ENCODE measurements at places on chromosomes 2 and 18.

GRCh38 chr2:147373800-147374422 is 470.9 kb upstream of the ACVR2A start:
- DNase-seq = no peak

GRCh38 chr2:42924418-42924886 is 132.1 kb upstream of the HAAO start:
- no peak for DNase-seq

DNA sequence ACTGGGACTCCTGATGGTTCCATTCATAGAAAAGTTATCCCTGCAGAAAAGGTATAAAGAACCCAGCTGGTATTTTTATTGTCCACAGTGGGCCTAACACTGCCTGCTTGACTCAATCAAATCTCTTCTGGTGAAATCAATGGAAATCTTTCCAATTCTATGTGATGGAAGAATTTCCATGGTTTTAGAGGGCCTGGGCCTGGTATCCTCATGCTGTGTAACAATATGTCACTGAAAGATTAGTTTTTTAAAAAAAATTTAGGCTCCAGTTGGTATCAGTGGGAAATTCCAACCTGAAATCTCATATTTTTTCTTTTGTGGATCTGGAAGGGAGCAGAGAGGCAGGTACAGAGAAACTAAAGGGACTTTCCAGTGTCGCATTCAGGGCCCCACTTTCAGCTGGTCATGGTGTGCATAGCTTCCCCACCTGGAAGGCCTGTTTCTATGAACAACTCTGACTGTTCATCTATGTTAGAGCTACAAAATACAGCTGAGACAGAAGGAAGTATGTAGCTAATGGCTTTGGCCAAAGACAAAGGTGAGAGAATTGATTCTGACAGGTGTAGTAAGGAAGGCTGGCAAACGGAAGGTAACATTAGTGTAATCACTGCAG is 20.9 kb downstream of the NEB start:
- no peak for DNase-seq

GRCh38 chr2:136796339-136796738 is 31.0 kb downstream of the THSD7B start:
- DNase-seq = no peak

DNA sequence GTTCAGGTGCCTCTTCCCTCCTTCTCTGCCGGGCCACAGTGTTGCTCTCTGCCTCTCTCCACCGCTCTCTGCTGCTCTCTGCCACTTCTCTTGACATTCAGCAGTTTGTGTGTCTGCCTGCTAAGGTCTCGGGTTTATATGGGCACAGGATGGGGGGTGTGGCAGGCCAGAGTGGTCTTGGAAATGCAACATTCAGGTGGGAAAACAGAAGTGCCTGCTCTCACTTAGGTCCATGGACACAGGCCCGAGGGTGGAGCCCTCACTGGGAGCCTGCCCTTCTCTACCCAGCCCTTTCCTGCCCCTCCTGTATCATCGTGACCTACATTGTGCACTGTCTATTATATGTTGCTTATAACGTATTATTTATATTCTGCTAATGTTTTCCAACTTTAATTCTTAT is 120.8 kb upstream of the TMEM18 start:
- no peak for DNase-seq

DNA sequence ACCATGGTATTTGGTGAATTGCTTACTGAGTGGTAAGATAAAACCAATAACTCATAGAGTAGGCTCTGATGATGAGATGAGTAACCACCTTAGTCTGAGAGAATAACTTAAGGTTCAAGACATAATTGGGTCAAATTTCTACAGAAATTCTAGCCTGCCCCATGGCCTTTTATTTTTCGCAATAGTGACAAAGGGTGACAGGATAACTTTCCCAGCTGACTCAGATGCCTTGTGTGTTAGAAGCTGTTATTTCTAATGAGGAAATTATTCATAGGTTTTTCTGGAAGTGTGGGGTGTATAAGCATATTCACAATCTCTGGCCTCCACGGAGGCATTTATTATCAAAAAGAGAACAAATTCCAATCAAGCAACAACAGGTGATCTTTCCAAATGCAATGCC is 159.0 kb downstream of the NUP35 start:
- DNase-seq = no peak

- DNase-seq = peak; percentile 68
Observed at GRCh38 chr2:128306081-128306930, 12.4 kb downstream of the HS6ST1 start.

DNA sequence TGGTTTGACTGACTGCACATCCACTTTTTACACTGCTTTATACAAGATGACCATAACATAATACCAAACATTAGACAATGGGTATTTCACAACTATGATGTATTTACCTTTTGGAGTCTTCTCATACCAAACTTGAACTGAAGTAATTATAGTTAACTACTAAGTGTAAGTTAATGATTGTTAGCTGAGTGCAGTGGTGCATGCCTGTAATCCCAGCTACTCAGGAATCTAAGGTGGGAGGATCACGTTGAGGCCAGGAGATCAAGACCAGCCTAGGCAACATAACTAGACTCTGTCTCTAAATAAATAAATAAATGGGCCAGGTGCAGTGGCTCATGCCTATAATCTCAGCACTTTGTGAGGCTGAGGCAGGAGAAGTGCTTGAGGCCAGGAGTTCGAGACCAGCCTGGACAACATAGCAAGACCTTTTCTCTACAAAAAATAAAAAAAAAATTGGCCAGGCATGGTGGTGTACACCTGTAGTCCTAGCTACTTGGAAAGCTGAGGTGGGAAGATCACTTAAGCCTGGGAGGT is 44.9 kb upstream of the ORC2 start:
- no peak for DNase-seq

- no peak for DNase-seq
Observed at GRCh38 chr2:231245249-231246094, 47.0 kb downstream of the ARMC9 start.

GRCh38 chr2:63424329-63425078 is 163.8 kb downstream of the WDPCP start:
- peak; percentile 16 for DNase-seq

DNA sequence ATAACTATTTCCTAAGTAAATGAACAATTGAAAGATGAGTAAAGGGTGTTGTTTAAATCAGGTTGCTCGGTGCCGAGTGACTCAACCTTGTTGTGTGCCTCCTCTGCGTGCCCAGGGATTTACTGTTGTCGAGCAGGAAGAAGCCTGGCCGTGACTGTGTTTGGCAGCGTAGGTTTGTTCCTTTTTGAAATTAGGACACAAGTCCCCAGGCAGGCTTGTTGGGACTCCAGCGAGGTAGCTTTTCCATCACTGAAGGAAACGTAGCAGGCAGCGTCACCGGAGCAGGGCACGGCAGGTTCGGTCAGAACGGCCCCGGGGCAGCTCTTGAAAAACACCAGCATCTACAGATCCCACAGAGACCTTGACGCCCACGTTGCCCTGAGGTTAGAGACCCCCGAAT is 48.6 kb downstream of the TMEM18 start:
- no peak for DNase-seq

- no peak for DNase-seq
Observed at GRCh38 chr18:31261792-31262582, 56.0 kb upstream of the DSG1 start.

DNA sequence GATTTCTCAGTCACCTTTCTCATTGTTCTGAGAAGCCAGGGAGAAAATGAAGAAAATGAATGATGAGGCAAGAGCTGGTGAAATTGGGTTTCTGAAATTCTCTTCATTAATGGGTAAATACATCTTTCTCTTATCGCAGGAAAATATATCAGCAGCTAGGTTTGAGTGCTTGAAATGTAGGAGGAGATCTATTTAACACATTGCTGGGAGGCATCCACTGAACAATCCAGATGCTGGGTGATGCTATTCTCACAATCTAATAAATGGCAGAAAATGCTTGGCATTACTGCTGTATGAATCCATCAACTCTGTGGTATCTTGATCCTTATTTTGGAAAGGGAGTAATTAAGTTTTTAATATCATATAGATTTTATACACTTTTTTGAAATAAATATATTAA is 199.6 kb upstream of the LRP1B start:
- DNase-seq = no peak

- DNase-seq = no peak
Observed at GRCh38 chr2:46202987-46203386, 94.2 kb upstream of the EPAS1 start.

- no peak for DNase-seq
Observed at GRCh38 chr18:9483526-9483925, 8.2 kb downstream of the RALBP1 start.

GRCh38 chr2:43292851-43293743 is 66.7 kb upstream of the ZFP36L2 start:
- no peak for DNase-seq

DNA sequence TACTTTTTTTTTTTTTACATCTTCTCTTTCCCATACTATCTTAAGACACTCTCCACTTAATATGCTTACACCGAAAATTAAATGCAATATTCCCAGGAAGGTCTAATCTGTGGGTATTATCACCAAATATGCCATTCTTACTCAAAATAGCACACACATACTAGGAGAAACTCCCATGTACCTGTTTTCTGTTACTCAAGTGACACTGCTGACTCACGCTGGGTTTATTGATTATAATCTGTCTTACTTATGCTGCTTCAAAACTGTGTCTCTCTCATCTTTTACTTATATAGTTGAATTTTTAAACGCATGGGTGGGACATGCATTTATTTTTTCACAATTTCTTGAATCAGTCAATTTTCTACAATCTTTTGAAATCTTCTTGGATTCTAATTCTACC is 29.9 kb downstream of the MRPL19 start:
- DNase-seq = no peak

Data from fibroblast of the conjunctiva (primary cell).